ENCODE measurements at places on chromosomes 3 and 15.

DNA sequence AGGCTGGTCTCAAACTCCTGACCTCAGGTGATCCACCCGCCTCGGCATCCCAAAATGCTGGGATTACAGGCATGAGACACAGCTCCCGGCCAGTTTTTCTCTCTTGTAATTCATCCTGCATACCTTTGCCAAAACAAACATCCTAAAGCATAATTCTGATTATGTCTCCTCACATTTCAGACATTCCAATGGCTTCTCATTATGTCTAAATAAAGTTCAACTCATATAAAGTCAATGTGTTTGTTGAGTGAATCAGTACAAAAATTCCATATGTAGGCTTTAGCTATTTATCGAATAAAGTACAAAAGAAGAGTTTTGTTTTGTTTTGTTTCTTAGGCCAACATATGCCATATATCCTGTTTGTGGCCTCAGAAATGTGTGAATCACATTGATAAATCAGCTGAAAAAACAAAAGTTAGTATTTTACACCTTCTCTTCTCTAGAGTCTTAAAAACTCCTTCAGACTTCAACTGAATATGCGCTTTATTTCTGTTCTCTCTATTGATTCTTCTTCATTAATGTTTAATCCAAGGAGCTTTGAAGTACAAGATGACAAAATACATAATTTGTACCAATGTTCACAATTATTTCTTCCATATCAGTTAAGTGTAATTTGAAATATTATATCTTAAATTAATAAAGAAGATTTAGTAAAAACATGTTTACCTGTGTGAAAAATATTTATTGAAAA is 165.8 kb downstream of the MECOM start:
- DNase-seq = no peak

- DNase-seq = no peak
Observed at GRCh38 chr3:147356909-147357900, 49.1 kb downstream of the ZIC4 start.

GRCh38 chr3:182139627-182140357 is 428.1 kb downstream of the SOX2 start:
- DNase-seq = no peak

DNA sequence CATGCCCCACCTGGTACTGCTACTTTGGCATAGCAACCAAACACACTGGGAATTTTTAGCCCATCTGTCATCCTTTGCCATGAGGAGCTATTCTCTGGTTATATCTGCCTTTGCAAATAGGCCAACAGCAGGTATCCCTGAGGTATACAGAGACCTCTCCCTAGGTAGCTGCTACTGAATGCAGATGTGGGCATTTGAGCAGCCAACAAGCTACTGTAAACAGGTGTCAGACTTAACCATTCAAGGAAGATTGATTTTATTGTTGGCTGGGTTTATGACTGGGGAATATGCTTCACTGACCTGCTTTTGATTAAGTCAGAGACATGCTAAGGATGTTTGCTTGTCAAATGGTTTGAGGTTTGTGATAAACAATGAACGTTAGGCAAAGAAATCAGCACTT is 183.2 kb downstream of the OXSM start:
- DNase-seq = no peak

GRCh38 chr15:60865507-60865906 is 363.6 kb downstream of the RORA start:
- no peak for DNase-seq

- no peak for DNase-seq
Observed at GRCh38 chr15:70356062-70356860, 258.5 kb upstream of the TLE3 start.

DNA sequence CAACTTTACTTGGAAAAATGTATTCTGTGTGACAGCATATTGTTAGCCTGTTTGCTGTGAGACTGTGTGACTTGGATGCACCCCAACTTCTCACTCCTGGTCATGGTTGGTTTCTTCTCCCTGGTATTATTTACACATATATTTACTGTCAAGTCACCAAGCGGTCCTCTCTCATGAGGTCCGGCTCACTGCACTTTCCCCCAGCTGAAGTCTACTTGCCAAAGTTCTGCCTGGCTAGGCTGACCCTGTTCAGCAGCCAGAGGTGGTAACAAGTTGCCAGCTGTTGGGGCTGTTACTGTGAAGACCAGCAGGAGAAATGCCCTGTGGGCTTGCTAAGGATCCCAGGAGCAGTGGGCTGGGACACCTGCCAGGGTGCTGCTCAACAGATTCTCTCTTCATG is 337.5 kb downstream of the MFSD1 start:
- DNase-seq = no peak

- peak; percentile 2 for DNase-seq
Observed at GRCh38 chr3:50192689-50193141, 1.3 kb downstream of the GNAT1 start.

GRCh38 chr15:48940508-48940907 is 23.2 kb downstream of the SHC4 start:
- no peak for DNase-seq

DNA sequence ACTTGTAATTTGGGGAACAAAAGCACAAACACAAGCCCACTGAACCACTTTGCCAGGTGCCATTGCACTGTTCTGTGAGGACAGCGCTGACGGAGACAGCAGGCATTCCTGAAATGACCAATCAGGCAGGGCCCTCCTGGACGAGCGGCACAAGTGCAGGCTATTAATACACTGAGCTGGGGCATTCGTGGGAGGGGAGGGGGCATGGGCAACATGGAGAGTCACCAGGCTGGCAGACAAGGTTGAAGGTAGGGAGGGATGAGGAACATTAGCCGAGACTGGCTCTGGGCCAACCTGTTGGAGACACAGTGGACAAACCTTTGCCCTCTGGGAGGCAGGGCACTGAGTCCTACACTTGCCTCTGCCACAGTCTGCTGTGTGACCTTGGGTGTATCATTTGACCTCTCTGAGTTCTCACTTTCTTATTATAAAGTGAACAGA is 45.6 kb downstream of the NOX5 start:
- DNase-seq = no peak

- DNase-seq = no peak
Observed at GRCh38 chr3:158649791-158650190, 5.5 kb downstream of the GFM1 start.

- DNase-seq = no peak
Observed at GRCh38 chr15:78097667-78098066, 5.3 kb downstream of the SH2D7 start.

DNA sequence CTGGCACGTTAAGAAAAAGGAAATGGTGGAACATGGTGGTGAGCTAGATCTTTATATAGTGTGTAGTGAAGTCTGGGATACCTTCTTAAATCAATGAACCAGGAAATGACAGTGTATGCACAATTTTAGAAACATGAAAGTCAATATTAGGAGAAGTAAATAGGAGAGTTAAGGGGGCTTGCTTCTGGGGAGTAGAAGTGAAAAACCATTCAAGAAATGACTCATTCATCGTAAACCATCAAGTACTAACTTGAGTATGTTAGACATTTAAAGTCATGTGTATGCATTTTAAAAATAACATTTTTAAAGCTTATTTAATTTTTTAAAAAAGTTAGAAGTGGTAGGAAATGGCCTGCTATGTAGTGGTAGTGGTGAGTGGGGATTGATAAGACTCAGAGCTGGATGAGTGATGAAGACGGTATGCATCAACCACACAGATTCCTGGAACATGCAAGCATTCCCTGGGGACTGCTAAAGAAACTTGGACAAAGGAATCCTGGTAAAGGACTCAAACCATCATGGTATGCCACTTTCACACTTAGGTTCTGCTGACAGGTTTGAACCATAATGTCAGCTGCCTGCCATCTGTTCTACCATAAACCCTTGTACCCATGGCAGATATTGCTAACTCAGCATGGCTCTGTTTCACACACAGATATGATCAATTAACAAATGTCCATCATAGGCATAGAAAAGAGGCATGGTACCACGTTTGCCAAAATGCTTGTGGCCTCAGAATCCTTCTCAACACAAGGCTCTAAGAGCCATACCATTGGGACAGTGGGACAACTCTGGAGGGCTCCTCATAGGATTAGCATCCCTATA is 28.9 kb upstream of the MITF start:
- no peak for DNase-seq

DNA sequence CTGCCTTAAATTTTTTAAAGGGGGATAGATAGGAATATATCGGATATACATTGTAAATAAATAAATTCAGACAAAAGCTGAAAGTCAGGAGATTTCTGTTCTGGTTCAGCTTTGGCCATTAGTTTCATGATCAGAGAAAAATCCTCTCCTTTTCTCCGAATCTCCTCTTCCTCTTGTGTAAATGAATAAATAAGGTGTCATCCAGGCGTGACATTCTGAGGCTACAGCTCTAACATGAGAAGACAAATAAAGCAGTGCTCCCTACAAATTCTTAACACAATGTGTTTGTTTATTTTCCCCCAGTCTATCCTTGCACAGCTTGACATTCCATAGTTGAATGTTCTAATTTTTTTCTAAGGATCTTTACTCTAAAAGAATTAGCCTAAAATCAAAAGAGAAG is 9.4 kb upstream of the MB21D2 start:
- no peak for DNase-seq

DNA sequence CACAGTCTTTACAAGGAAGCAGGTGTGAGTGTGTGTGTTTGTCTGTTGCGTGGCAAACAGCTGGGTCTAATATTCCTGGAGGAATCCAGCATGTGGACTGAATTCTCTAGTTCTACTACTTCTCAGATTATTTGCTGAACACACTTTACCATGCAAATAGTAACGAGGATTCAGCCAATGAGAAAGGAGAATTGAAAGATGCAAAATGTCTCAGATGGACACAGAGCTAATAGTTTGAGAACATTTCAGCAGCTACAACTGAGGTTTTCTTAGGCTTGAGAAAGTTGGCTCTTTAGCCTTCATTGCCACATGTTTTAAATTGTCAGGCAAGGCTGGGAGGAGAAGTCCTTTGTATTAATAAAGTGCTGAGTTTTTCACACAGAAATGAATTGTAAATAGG is 568.0 kb upstream of the MDFIC2 start:
- DNase-seq = no peak

DNA sequence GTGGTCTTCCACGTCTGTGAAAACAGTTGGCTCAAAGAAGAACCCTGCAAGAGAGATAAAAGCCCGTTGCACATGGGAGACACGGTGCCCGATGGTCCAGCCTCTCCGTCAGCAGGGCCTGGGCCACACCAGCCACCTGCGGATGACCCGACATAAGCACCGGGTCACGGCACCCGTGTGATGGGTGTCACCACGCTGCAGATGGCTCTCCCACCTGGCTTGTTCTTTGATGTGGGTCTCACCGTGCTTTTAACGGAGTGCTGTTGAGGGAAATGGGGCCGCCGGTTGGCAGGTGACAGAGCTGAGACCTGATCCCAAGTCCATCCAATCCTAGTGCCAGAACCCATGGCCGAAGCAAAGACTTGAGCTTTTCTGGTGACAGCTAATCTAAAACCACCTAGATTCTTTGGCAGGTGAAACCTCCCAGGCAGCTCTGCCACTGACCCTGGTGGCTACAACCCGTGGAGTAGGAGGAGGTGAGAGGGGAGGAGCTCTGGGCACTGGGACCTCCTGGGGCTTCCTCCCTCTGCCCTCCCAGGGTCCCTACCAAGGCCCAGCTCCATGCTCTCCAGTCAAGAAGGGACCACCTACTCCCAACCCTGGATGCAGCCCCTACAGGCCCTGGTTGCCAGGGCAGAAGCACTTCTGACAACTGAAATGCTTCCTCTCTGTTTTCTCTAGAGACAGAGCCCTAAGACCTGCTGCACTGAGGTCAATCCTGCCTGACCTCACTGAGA is 23.4 kb upstream of the SLC41A3 start:
- DNase-seq = no peak

- DNase-seq = no peak
Observed at GRCh38 chr3:189688262-189688661, 57.1 kb downstream of the TP63 start.

DNA sequence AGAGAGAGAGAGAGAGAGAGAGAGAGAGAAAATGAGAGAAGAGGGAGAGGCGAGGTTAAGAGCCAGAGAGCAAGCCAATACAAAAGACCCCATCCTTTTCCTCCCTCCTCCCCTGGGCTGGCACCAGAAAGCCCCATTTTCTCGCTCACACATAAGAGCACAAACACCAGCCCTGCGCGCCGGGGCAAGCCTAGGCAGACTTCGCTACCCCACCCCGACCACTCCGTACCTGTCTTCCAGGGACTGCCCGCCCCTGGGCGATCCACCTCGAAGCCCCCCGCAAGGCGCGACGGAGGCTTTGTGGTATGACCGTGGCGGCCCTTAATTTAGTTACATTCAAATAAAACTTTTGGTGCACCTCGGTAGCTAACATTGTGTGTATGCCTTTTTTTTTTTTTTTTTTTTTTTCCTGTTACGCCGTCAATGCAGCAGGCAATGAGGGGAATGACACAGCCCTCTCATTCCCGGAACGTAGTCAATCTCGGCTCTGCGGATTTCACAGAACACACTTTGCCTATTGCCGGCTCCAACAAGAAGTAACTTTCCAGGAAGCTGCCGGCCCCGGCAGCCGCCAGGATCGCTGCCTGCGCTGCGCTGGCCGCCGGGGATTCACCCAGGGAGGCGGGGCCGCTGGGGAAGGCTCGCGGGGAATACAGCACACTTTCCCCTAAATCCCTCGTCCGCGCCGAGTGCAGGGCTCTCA is 7.7 kb downstream of the BCL6 start:
- peak; percentile 25 for DNase-seq

- no peak for DNase-seq
Observed at GRCh38 chr3:142636050-142636449, 39.9 kb downstream of the PLS1 start.

DNA sequence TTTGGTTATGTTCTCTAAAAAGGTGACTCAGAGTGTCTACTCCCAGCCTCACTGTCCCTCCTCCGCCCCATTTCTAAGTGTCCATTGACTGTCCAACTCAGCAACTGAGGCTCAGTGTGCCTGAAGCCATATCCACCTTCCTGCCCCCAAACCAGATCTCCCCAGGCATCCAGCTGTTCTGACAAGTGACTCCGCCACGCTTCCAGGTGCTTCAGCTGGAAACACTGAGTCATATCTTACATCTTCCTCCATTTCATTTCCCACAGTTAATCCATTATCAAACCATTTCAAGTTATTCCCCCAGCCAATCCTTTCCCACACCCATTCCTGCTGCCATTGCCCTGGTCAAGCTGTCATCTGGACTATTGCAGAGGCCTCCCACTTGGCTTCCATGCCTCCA is 17.1 kb downstream of the MAGEF1 start:
- DNase-seq = no peak

- DNase-seq = no peak
Observed at GRCh38 chr3:14137445-14137844, 12.6 kb downstream of the TMEM43 start.

DNA sequence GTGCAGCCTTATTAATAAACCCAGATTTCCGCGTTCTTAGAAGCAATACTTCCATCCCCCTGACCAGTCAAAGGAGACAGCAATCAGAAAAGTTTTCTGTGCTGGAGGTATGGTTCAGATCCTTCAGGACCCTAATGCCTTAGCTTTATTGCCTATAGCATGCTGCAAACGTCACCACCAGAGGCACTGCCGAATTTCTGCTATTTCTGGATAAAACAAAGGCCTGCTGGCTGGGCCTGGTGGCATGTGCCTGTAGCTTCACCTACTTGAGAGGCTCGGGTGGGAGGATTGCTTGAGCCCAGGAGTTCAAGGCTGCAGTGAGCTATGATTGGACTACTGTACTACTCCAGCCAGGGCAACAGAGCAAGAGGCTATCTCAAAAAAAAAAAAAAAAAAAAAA is 407.2 kb downstream of the FOXP1 start:
- no peak for DNase-seq

All from NCI-H774 (cell line).